Right cardiac atrium (tissue), 5 donors: ENCODE measurements at places on chromosomes 4 and X.

DNA sequence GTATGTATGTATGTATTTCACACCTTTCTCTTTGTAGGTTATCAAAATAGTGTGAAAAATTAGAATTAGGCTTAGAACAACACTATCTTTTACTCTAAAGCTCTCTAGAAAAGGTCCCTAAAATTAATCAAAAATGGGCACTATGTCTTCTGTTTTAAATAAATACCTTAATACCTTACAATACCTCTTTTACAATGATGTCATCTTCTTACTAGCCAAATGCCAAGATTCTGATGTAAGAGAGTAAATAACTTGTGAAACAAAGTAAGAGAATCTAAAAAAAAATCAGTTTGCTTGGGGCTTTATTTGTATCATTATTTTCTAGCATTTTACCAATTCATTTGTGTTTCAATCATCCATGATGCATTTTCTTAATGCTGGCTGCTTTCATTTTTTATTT is 402.2 kb upstream of the MAGEB2 start:
- no peak for DNase-seq

- no peak for DNase-seq
Observed at GRCh38 chr4:85901500-85901899, 426.6 kb downstream of the ARHGAP24 start.

GRCh38 chr4:147844781-147845180 is 112.9 kb downstream of the ARHGAP10 start:
- DNase-seq = no peak

DNA sequence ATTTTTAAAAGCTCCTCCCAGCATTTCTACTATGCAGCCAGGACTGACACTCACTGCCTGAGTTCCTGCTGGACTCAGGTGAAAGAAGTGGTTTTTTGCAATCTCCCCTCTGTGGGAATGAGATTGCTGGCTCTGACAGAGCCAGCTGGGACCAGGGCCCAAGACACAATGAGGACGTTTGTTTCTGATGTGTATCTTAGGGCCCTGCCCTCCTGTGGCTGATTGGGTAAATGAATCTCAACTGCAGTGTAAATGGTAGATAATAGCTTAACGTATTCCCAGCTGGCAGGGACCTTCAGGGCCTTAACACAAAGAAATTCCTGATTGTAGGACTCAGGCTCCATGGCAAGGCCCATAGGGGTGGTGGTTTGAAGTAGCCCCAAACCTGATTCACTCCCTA is 85.8 kb upstream of the PRPS1 start:
- no peak for DNase-seq

DNA sequence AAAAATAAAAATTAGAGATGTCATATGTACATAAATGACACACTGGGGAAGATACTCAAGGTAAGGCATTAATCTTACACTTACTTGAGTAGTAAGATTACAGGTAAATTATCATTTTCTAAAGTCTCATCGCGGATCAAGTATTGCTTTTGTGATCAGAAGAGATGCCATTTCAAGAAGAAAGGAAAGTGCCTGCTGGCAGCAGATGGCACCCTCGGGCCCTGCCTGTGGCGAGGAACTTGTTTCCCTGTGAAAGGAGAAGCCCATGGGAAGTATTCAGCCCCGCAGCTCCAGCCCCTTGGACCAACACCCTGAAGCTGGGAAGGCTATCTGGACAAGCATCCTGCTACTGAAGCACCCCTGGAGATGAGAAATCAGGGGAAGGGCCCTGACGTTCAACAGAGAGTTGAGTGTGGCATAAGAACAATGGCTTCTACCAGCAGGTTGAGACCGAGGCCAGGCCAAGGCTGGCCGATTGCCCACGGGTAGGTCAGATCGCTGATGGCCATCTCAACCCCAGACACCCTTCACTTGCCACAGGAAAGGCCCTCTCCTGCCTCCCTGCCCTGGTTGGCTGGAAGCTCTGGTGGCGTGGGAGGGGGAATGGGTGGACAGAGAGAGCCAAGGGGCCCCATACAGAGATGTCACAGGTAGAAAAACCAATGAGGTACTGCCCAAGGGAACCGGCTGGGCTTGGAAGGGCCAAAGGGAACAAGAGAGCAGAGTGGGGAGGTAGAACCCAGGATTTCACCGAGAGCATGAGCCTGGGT is 18.8 kb upstream of the MXD4 start:
- DNase-seq = no peak

DNA sequence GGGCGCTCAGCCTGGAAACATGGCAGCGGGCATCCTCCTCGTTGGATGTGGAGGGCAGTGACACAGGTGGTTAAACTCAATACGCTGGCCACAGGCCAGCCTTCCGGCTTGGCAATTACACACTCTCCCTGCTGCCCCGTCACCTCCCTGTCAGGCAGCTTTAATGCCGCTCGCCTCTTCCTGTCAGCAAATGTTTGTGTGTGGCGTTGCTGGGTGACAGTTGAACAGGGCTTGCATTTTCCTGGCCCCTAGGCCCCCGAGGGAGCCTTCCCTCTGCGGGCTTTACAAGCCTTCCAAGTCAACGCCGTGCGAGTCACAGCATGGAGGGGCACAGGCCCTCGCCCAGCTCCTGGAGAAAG is 620.0 kb downstream of the BCOR start:
- peak; percentile 79 for DNase-seq
